ENCODE measurements at places on chromosomes 4 and X.

DNA sequence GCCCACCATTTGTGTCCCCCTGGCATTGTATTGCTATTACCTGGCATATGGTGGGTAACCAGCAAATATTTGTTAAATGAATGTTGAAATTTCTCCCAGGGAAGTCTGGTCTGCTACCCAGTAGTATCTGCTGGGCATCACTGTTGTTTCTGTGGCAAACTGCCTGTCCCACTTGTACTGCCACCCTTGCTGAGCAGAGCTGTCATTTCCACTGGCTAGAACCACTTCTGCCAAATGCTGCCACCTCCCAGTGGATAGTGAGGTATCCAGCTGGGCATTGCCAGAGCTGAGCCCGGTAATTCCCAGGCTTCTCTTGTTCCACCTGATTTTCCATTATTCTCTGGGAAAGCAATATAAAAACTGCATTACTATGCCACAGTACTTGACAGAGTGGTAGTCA is 186.7 kb upstream of the NOCT start:
- no peak for DNase-seq

DNA sequence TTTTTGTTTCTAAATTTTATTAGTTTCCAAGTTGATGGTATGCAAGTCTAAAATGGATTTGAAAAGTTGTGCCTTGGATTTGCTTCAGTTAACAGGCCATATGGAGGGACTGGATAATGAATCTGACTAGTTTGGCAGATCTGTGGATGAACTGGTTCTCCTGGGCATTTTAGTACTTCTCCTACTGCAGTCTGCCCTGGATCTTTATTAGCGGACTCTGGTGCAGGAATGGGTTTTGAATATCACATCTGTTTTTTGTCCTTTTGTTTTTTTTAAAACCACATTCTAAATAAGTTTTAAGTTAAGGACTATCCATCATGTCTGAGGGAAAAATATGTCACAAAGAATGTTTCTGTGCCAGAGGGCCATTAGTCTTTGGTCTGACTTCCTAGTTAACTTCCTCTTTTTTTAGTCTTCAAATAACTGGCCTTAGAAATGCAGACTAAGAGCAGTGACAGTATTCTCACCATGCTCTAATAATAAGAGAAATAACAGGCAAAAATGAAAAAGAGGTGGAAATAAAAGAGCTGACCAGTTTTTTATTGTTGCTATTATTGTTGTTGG is 13.9 kb upstream of the DCK start:
- no peak for DNase-seq

DNA sequence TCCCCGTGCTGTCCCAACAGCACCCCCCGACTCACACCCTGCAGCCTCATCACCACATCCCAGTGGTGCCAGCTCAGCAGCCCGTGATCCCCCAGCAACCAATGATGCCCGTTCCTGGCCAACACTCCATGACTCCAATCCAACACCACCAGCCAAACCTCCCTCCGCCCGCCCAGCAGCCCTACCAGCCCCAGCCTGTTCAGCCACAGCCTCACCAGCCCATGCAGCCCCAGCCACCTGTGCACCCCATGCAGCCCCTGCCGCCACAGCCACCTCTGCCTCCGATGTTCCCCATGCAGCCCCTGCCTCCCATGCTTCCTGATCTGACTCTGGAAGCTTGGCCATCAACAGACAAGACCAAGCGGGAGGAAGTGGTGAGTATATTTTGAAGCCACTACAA is 5.4 kb downstream of the AMELX start:
- no peak for DNase-seq

GRCh38 chr4:150476776-150477175 is 105.2 kb upstream of the MAB21L2 start:
- DNase-seq, result no peak

- DNase-seq, result no peak
Observed at GRCh38 chrX:46627062-46627461, 53.5 kb downstream of the CHST7 start.

- DNase-seq, result no peak
Observed at GRCh38 chr4:153233761-153234371, 29.6 kb downstream of the TRIM2 start.

Data from SK-N-SH (cell line).